Activated T-helper 9 cell treated with anti-CD3 and anti-CD28 coated beads, Interleukin-2, amount 50 U/mL, for 16 hours (primary cell): ENCODE measurements at places on chromosomes 5 and 9.

- no peak for DNase-seq
Measured at GRCh38 chr5:126023994-126024441, 399.2 kb upstream of the GRAMD2B start.

GRCh38 chr9:121556580-121556979 is 56.9 kb upstream of the GGTA1 start:
- DNase-seq: no peak

DNA sequence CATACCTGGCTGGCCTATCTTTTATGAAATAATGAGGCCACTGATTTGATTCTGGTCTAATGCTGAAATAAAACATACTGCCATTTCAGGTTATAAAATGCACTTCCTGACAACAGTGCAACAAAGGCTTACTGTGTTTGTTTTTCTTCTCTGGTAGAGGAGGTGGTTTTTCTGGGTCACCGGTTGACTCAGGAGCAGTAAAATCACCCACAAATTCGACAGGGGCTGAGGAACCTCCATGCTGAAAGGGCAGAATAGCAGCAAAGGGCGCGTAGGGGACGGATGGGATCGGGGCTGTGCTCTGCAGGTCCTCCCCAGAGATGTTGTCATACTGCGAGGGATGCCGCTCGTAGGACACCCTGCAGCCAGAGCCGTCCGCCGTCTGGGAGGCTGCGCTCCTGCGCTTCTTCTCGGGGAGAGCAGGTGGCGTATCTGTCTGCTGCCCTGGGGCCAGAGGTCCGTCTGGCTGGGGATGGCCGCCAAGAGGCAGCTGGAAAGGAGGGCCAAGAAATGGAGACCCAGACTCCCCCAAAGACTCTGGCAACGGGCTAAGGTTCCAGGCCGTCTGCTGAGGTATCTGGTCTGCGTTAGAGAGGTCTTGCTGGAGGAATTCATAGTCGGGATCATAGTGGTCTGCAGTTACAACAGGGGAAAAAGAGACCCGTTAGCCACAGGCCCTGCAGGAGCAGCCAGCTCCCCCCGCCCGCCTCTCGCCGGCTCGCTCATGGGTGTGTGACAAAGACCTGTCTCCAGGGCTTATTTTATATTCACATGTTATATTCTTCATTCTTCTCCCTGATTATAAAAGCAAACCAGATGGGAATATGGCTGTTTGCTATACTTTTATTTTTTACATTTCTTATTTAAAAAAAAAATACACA is 80.7 kb downstream of the PRRT1B start:
- no peak for DNase-seq

GRCh38 chr9:79581388-79581787 is 9.6 kb downstream of the TLE4 start:
- DNase-seq: no peak

- no peak for DNase-seq
Measured at GRCh38 chr9:121670431-121670830, 19.0 kb downstream of the DAB2IP start.

- DNase-seq: no peak
Measured at GRCh38 chr9:17863213-17863883, 284.5 kb downstream of the SH3GL2 start.

DNA sequence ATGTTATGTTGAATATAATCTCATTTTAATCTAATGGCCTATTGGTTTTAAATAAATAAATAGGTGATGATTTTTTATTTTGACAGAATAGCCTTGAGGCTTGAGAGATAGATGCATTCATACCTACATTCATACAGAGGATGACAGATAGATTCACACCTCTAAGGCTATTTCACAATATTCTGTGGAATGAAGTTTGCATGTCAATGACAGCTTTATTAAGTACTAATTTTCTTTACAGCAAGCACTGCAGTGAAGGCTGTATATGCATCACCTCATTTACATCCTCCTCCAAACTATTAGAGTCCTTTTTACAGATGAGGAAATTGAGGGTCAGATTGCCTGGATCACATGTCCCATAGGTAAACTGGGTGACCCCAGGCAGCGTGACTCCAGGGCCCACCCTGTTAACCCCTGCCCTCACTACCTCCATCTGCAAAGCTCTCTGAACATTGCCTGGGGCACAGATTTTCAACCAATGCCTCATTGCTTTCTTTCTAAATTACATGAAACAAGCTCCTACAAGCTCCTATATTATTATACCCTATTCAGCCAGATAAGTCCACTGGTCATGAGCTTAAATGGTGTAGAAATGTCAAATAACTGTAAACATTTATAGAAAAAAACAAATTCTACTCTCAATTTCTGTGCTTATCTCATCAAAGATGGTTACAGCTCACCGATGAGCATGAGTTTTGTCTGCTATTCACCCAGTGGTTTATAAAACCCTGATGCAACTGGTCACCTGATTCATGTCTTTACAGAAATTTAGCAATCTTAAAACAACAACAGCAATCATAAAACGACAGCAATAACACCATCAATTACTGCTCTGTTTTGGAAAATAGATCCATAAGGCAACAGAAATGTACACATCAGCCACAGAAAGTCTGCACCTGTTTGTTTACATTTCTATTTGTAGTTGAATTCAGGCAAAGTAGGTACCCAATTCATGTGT is 338.0 kb downstream of the NSG2 start:
- DNase-seq: no peak
